DMS153 (cell line): ENCODE measurements at places on chromosomes 4 and X.

DNA sequence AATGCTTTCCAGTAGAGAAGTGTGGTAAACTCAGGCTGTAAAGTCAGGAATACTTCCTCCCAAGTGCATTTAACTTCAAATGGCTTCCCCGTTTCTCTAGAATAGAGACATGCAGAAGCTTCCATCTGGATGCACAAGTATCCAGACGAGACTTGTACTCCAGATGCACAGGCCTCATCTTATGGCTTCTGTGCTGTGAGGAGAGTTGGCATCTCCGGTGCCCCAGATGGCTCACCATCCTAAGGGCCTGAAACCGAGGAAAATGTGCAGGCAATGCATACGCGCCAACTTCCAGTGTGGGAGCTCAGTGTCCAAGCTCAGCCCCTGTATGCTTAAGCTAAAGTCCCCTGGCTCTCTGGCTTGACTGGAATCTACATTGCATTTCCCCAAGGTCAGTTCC lies 184.0 kb upstream of the TBL1X start:
- DNase-seq, result no peak

GRCh38 chr4:74327762-74328161 lies 19.5 kb downstream of the EPGN start:
- no peak for DNase-seq

DNA sequence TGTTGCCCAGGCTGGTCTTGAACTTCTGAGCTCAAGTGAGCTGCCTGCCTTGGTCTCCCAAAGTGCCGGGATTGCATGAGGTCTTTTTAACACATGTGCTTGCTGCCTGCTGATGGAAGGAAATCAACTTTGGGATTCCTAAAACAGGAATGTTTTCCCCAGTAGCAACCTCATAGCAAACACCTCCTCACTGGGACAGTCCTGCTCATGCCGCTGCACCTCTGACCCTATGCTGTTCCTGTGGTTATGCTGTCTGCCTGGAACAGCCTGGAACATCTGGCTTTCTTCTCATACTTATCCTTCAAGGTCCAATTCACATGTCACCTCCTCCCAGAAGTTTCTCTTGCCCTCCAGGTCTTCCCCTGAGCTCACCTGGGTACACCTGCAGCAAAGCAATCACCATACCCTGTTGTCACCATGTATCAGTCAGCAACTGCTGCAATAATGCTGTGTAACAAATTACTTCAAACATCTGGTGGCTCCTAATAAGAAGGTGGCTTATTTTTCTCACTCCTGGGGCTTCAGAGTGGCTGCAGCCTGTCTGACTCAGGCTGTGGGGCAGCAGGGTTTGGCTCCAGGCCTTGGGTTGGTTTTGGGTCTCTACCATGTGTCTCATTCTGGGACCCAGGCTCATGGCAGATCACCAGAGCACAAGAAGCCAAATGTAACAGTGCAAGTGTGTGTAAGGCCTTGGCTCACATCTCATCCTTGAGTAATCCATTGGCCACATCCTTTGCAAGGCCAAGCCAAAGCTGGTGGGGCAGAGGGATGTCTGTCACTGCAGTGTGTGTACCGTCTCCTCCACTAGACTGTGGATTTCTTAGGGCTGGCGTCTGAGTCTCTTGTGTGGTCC lies 59.4 kb upstream of the SORCS2 start:
- DNase-seq, result no peak

DNA sequence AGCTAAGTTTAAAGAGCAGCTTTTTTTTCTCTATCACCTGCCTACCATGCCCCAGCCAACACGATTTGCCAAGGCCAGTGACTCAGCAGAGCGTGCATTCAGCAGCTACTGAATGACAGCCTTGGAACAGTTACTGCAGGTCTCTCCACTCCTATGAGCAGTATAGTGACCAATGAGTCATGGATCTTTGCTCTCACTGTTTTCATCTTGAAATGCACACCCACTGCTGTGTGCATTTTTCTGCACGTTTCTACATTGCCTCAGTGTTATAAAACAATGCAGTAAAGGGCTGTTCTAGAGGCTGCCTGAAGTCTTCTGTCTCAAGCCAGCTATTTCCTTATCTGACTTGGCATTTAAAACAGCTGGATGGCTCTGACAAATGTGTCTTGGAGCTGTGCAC lies 66.0 kb upstream of the C4orf54 start:
- no peak for DNase-seq

DNA sequence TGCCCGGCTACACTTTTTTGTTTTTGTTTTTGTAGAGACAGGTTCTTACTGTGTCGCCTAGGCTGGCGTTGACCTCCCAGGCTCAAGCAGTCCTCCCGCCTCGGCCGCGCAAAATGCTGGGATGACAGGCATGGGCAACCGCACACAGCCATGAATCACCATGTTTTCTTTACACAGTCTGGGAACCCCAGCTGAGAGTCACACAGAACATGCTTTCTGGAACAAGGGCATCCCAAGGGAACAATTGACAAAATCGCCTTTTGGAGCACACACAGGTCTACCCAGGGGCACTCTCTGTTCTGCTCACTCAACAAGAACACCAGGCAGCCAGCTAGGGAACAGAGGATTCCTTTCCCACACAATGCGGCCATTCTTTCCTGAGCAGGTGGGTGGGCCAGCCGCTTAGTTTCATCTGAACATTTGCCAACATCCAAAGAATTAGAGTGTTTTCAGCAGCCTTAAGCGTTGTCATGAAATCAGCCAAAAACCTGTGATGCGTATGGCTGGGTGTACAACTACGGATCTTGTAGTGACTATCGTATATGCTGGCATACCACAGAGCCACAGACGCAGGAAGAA lies 15.7 kb downstream of the PRKX start:
- DNase-seq, result peak; percentile 62

DNA sequence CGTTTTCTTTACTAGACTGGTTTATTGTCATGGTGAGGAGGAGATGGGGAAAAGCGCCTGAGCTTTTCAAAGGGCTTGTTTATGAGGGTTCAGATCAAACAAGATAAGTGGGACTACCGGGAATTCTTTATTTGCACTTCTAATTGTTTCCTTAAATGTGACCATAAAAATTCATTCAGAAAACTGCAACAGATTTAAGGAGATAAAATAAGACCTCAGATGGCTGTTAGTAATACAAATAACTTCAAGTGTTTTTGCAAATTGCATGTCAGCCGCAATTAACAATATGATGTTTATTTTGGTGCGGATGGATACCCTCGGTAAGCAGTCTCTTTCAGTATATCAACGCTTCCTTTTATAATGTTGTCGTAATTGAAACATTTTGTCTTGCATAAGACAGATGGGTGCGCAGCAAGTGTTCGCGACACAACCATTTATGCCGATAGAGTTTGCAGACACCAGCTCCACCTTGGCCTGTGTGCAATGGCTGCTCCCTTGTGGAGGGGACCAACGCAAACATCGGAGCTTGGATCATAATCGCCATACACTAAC lies 151.0 kb downstream of the C4orf33 start:
- peak; percentile 100 for DNase-seq

- DNase-seq, result peak; percentile 65
Measured at GRCh38 chr4:5198656-5199541, 147.6 kb downstream of the STK32B start.

DNA sequence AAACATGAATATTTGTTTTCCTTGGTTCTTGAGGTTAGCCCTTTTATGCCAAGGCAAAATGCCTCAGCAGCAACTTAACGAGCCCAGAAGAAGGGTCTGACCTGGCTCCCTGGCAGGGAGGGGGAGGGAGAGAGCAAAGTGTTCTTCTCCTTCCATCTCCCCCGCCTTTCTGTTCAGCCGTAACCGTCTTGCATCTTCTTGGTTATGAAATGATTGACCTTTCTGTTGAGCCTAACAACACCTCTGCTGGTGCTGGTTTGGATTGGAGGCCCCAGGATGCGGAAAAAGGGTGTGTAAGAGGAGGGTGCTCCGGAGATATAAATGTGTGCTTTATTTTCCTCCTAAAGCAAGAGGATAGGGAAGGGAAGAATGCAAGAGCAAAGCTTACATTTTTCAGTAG lies 44.7 kb downstream of the PTTG2 start:
- DNase-seq, result no peak

GRCh38 chrX:10004832-10005475 lies 37.8 kb downstream of the CLDN34 start:
- DNase-seq, result no peak
